ENCODE measurements at places on chromosomes 3 and 15. TPM values are rescaled to one million over a fixed set of nuclear protein-coding genes. Genes with fewer than 3 reads are reported as not detected.

The MYD88 gene
- total RNA-seq, result 57.1 TPM

The INKA1 gene
- 0.45 TPM for total RNA-seq

The ACOX2 gene
- total RNA-seq, result not detected

The SERPINI2 gene
- not detected for total RNA-seq

The CADM2 gene
- not detected for total RNA-seq

The SYNPR gene
- total RNA-seq, result not detected

The RHCG gene
- total RNA-seq, result not detected

The COL6A5 gene
- not detected for total RNA-seq

The SLC30A4 gene
- 3.6 TPM for total RNA-seq

The UBL7 gene
- total RNA-seq, result 61.7 TPM

The UBXN7 gene
- 54.9 TPM for total RNA-seq

The ATP8B4 gene
- 1.6 TPM for total RNA-seq

The GALNT15 gene
- total RNA-seq, result not detected

The RLBP1 gene
- total RNA-seq, result not detected

The GATA2 gene
- total RNA-seq, result not detected

The MESP2 gene
- not detected for total RNA-seq

The TNFAIP8L3 gene
- 0.28 TPM for total RNA-seq

The NMNAT3 gene
- 0.73 TPM for total RNA-seq

Data from activated naive CD4-positive, alpha-beta T cell treated with anti-CD3 and anti-CD28 coated beads, Interleukin-2, amount 10 ng/mL, durations not matched to agents 5 hours and 36 hours (primary cell).